NCI-H2081 (cell line): ENCODE measurements at places on chromosomes 4 and X.

DNA sequence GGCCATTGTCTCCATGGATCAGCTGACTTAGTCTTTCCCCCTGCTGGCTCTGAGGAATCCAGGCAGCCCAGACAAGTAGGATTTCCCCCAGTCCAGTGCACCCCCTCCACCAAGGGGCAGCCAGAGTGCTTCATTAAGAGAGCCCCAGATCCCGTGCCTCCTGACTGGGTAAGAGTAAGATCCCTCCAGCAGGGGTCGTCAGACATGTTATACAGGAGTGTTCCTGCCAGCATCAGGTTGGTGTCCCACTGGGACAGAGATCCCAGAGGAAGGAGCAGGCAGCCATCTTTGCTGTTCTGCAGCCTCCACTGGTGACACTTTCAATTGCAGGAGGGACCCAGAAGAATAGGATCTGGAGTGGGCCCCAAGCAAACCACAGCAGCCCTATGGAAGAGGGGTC lies 29.0 kb upstream of the INPP4B start:
- DNase-seq = no peak

GRCh38 chr4:32172761-32173160 lies 1452.6 kb downstream of the PCDH7 start:
- no peak for DNase-seq

DNA sequence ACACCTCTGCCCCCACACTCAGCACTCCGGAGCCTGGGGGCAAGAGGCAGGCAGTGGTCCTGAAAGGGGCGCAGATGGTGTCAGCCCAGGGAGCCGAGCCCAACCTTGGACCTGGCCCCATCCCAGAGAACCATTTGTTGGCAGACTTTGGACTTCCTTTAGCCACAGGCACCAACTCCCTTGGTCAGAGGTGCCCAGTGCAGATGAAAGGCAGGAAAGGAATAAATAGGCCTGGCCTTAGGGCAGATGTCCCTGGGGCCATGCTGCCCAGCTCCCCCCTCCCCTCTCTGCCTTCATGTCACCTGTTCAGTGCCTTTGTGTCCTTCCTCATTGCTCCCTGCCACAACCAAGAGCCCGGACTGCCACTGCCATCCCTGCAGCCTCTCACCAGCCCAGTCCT lies 52.8 kb downstream of the SEL1L3 start:
- no peak for DNase-seq

GRCh38 chrX:119654112-119654531 lies 38.8 kb downstream of the SEPTIN6 start:
- DNase-seq = no peak

DNA sequence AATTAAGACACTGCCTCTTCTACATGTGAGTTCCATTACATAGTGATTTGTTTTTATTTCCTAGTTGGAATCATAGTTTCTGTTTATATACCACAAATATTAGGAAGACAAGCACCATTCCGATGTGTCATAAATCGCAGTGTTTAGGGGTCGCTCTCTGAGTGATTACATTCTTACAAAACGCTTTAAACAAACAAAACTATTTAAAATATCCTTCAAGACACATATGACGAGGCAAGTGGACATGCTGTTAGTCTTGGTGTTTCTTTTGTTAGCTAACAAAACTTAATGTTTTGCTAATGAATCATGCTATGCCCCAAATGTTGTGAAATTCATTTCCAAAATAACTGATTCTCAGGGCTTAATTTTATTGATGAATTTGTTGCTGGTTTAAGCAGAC lies 1219.3 kb upstream of the PRKX start:
- DNase-seq = no peak

- DNase-seq = no peak
Measured at GRCh38 chr4:140042634-140043033, 111.3 kb downstream of the MAML3 start.

DNA sequence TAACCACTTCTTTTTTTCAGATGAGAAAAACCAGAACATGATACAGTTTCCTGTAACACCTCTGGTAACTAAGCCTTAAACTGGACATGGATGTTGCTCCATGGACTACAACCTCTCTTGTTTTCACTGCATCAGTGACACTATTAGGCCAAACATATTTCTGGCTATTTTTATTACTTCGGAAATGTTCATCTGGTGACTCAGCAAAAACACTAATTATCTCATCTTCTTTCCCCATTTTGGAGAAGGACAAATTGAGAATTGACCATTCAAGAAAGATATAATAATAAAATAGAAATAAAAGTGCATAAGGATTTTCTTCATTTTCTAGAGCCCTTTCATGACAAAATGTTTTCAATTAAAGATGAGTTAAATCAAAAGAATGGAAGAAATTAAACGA lies 361.9 kb upstream of the TECRL start:
- DNase-seq = no peak

DNA sequence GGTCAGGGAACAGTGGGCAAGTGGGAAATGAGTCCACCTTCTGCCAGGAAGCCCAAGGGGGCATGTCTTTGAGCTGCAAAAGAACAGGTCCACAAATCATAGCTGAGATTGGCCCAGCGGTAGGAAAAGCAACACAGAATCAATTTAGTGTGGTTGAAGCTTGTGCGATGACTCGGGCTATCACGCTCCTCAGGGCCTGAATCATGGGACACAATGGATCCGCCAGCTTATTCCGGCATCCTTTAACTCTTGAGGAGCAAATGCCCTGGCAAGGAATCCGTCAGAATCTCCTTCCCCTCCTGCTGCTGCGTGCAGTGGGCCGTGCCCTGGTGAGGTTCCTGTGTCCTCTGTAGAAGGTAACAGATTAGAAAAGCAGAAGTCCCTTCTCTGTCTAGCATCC lies 98.0 kb downstream of the RELL1 start:
- DNase-seq = no peak

- DNase-seq = no peak
Measured at GRCh38 chr4:146243141-146243882, 29.0 kb downstream of the REELD1 start.

DNA sequence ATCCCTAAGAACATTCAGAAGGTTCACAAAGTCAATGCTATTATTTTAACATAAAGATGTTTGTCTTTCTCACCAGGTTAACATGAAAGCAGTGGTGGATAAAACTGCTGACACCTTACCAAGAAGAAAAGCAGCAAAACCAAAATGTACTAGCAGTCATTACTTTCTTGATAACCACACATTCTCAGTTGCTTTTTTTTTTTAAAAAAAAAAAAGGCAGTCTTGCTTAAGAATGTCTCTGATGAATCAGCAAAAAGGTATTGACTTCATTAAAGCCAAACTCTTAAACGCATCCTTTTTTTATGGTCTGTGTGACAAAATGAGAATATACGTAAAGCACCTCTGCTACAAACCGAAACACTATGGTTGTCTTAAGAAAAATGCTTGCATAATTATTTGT lies 31.9 kb downstream of the CDKL2 start:
- no peak for DNase-seq

DNA sequence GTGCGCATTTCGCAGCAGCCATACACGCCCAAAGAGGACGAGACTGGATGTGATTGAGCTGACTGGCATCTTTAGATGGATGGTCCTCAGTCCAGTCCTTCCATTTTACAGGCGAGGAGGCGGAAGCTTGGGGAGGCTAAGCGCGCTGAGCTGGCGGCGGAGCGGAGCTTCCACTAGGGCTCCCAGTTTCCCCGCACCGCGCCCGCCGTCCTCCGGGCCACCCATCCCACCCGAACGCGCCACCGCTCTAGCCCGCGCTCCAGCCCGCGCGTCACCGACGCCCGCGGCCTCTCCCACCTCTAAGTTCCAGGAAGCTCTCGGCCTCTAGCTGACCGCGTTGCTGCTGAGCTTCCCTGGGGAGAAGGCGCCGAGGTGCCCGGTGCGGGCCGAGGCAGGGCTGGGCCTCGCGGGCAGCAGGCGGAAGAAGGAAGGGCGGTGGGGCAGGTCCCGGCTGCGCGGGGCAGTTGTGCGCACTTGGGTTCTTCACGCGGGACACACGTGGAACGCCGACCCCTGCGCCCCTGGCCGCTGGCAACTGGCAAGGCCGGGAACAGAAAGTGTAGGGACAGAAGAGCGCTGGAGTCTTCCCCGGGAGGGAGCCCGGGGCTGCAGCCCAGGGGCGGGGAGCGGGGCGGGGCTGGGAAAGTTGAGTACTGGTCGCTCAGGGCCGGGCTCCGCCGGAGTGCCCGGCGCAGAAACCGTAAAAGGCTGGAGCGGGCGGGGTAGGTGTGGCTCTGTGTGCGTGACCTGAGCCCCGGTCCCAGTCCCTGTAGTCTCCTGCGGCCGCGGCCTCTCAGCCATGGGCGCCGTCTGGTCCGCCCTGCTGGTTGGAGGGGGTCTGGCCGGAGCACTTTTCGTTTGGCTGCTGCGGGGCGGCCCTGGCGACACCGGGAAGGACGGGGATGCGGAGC lies at the start of gene STBD1:
TSS of gene STBD1 (plus strand) at position 763 of the 911 bp plus-strand sequence. CDS start at position 800, 37 bp downstream.
- no peak for DNase-seq

GRCh38 chrX:54992911-54993622 lies 921 bp downstream of the PFKFB1 start:
- DNase-seq = no peak

DNA sequence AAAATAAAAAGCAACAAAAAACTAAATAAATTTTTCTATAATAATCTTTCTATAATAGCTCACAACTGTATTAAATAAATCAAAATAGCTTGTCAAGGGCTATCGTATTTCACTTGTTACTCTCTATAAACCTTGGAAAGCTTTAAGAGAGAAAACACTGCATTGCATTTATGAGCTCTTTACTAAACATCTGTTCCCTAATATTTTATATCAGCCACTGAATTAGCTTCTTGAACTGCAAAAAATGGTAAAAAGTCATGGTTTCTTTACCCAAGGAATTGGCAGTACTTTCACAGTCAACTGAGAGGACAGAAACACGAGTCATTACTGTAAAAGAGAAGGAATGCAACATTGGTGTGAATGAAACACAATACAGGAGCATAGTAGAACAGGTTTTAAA lies 671.2 kb downstream of the PCDH18 start:
- DNase-seq = no peak

GRCh38 chr4:184395971-184396391 lies 78.4 kb downstream of the IRF2 start:
- DNase-seq = no peak

- DNase-seq = no peak
Measured at GRCh38 chr4:86334020-86334750, 25.7 kb downstream of the MAPK10 start.

- DNase-seq = no peak
Measured at GRCh38 chrX:112457788-112458187, 221.9 kb downstream of the LHFPL1 start.

- no peak for DNase-seq
Measured at GRCh38 chr4:119046263-119046662, 89.4 kb upstream of the MYOZ2 start.

- no peak for DNase-seq
Measured at GRCh38 chrX:74408304-74408703, 13.0 kb upstream of the SLC16A2 start.

DNA sequence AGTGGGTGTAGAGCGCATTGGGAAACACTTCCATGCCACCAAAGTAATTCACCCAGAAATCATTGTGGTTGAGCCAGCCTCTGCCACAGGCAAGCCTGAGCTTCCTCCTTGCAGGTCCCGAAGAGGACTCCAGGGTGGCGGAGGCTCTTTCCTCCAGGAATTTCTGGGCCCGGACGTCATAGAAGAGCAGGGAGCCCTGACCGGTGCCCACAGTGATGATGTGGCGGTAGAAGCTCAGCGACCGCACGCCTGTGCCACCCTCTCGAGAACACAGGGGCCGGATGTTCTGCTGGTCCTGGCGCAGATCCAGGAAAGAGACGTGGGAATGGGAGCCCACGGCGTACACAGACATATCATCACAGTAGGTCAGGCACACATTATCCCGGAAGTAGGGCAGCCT lies 1.3 kb downstream of the DCAF12L1 start:
- DNase-seq = no peak

DNA sequence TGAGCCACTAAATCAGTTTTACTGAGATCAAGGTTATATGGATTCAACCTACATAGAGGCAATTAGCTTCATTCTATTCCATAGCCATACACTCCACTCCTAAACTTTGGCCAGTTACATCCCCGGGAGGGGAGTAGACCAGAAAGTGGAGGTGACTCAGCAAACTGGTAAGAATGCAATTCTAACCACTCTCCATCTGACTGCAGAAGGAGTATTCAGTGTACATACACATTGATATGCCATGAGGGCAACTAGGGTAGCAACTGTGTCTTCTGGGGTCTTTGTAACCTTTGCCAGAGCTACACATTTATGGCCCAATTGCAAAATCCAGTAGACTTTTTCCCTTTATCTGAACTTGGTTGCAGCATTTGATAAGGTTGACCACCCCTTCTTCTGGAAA lies 7.6 kb downstream of the SLC25A43 start:
- DNase-seq = no peak

DNA sequence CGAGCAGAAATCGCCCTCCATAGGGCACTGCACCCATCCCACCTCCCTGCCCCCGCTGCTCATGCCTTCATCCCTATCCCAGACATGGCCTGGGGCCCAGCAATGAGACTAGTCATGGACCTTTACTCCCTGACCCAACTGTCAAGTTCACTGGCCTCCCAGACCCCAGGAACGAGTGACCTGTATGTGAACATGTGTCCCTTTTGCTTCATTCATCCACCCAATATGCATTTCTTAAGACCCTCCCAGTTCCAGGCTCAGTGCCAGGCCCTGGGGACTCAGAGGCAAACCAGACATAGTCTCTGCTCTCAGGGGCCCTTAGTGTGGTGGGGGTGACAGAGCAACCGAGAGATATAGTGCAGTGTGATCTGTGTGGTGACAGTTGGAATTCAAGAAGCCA lies 67.0 kb downstream of the EFNB1 start:
- DNase-seq = no peak

GRCh38 chrX:93354651-93355050 lies 318.7 kb downstream of the NAP1L3 start:
- DNase-seq = no peak

- DNase-seq = no peak
Measured at GRCh38 chr4:153025406-153025805, 89.3 kb downstream of the FHDC1 start.

DNA sequence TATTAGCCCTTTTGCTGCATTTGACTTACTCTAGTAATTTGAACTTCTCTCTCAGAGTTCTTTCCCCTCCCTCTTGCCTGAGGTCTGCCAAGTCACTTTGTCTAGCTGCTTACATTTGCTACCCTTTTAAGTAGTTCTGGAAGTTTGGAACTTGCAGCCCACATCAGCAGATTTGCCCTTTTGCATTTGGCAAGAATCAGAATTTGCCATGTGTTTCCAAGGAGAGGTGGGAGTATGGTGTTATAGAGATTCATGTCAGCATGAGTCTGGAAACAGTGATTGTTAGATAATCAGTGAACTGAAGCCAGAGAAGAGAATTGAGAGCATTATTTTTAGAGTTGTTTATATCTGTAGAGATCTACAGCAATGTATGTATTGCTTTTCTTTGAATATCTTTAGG lies 52.1 kb downstream of the KLHL34 start:
- DNase-seq = no peak

- no peak for DNase-seq
Measured at GRCh38 chrX:12526306-12526705, 264.9 kb upstream of the PRPS2 start.

DNA sequence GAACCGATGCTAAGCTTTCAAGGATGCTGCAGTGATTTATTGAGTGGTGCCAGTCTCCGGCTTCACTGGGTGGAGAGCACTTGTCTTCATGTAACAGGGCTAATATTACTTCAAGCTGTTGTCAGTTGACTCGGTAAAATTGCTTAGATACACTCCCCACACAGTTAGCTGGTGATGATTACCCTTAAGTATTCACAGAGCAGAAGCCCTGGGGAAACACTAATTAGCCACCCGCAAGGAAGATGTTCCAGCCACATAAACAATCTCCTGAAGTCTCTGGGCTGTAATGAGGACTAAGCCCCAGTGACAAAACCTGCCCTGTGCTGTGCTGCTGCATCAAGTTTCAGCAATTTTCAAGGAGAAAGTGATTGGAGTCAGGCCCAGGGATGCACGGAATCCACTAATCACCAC lies 37.3 kb upstream of the GK2 start:
- peak; percentile 50 for DNase-seq
